ENCODE measurements at places on chromosomes 2 and 18.
A peak's percentile ranks its signal among the peaks of the same experiment; 100 is the strongest.

DNA sequence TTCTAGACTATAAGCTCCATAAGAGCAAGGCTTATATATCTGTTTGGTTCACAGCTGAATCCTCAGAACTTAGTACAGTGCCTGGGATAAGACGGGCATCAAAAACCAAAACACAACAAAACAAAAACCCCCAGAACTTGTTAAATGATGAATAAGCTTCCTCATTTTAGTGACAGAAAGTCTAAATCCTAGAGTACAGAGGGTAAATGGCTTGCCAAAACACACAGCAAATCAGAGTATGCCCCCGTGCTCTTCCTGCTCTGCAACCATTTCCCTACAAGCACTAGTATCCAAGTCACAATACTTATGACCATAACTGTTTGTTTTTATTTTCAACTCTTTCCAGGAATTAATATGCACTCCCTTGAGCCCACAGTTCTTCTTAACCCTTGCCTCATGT lies 10.1 kb downstream of the ZNF521 start:
- no peak for DNase-seq

DNA sequence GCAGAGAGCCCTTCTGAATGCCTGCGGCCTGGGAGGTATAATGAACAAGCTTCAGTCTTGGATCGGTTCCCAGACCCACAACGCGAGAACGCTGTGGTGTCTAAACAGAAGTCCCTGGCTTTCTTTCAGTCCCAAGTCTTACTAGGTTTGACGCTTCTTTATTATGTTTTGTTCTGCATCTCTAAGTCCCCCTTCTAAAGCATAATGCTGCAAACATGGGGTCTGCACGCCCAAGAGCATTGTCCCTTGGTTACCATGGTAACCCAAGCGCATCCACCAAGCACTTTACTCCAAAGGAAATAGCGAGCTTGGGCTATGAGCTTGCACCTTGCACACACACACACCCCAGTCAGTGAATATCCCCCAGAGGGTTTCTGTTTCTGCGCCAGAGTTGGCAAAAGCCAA lies 193.7 kb downstream of the INO80D start:
- no peak for DNase-seq

DNA sequence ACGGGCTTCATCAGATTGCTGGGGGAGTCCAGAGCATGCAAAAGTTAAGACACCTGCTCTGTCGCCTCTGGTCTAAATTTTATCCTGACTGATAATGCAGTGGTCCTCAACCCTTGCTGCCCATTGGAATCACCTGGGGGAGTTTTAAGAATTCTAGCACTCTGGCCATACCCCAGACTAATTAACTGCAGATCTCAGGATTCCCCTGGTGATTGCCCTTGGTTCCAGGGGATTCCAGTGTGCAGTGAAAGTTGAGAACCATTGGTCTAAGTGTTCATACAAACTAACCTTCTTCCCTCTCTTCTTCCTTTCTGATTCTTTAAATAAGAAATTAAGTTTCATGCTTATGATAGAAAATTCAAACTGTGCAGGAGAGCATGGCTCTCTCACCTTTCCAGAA lies 105.7 kb upstream of the MGAT5 start:
- DNase-seq: no peak

DNA sequence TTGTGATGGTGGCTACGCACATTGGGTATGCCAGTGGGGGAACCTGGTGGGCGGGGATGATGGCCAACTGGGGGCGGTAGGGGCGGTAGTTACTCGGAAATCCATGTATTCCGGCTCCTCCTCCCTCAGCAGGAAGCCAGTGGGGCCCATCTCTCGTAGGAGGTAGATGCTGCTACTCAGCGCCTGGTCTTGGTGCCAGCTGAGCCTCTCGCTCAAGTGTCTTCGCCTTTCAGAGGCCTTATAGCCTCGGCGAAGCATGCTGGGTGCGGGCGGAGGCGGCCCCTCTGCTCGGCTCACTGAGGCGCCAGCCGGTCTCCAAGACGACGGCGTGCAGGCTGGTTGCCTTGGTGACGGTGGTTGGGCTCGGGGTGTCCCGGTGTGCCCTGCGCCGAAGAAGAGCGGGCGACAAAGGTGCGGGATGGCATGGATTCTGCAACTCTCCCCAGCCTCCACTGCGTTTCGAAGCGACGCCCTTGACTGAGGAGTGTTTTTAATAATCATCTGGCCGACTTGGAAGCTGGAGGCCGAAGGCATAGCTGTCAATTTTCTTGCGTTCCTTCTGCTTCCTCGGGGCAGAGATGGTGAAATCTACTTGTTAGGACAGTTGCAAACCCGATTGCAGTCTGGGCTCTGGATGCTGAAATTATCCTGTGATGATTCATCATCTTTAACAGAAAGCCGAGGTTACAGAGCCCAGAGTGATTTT lies at the start of gene ZSWIM2:
Gene ZSWIM2 (minus strand): TSS at position 298 of the 706 bp plus-strand sequence. CDS start 40 bp downstream, at position 258.
- peak; percentile 24 for DNase-seq

- DNase-seq: no peak
Observed at GRCh38 chr2:120224256-120224655, 1.1 kb upstream of the TMEM185B start.

- no peak for DNase-seq
Observed at GRCh38 chr2:219980638-219981037, 353.2 kb downstream of the SLC4A3 start.

GRCh38 chr2:112588611-112589045 lies 4.2 kb downstream of the CHCHD5 start:
- DNase-seq: no peak
